ENCODE measurements at places on chromosomes 6 and 20.

DNA sequence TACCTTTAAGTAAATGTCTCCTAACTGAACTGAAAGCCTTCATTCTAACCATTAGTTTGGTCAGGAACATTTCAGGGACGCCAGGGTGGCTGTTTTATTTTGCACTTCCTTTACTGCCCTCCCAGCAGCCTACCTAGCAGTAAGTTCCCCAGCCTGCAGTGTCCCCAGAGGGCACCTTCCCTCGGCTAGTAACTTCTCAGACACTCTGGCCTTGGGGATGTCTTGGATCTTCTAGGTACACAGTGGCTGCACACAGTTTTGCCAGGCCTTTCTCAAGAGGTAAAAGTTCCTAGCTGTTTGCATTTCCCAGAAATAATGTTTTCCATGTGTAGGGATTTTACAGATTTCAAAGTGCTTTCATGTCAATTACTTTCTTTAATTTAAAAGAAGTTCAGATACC is 378 bp upstream of the LAMA2 start:
- no peak for DNase-seq

GRCh38 chr6:70380252-70380651 is 33.1 kb upstream of the FAM135A start:
- DNase-seq = no peak

DNA sequence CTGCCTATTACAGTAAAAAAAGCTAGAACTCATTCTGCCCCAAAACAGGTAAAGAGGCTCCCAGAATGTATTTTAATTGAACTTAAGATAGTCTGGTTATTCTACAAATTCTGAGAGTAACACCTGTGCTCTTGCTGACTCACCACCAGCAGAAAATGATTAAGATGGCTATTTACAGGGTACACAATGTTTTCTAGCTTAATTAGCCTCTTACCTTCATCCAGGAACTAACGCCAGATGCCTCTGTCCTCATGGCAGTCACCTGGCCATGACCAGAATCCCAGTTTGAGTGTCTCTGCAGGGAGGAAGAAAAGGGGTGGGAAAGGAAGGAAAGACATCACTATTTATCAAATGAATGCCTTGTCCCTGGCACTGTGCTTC is 31.3 kb upstream of the PPP1R3G start:
- DNase-seq = no peak

DNA sequence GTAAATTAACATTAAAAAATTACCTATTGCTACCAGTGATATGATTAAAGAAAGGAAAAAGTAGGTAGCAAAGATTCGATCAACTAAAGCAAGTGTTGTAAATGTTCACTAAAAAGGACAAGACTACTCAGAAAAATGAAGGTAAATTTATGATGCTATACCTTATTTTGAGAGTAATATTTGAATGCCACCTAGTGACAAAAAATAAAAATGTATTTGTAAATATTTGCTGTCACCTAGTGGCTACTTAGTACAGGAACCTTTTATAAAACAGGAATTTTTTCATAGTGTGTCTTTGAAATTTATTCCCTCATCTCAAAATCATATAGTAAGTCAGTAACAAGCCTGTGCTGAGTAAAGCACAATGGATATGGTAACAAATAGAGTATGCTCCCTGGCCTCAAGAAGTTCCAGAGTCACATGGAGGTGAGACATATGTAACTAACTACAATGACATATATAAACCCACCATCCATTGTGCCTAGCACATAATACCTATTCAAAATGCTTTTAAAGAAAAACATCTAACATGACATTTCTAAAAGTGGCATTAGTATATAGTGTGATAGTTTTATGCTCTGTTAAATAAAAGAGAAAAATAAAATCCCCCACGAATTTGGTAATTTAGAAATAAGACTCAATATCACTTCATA is 193.1 kb upstream of the SIM1 start:
- no peak for DNase-seq

- DNase-seq = no peak
These were observed 500.9 kb downstream of the PREX1 start for GRCh38 chr20:48326868-48327267.

DNA sequence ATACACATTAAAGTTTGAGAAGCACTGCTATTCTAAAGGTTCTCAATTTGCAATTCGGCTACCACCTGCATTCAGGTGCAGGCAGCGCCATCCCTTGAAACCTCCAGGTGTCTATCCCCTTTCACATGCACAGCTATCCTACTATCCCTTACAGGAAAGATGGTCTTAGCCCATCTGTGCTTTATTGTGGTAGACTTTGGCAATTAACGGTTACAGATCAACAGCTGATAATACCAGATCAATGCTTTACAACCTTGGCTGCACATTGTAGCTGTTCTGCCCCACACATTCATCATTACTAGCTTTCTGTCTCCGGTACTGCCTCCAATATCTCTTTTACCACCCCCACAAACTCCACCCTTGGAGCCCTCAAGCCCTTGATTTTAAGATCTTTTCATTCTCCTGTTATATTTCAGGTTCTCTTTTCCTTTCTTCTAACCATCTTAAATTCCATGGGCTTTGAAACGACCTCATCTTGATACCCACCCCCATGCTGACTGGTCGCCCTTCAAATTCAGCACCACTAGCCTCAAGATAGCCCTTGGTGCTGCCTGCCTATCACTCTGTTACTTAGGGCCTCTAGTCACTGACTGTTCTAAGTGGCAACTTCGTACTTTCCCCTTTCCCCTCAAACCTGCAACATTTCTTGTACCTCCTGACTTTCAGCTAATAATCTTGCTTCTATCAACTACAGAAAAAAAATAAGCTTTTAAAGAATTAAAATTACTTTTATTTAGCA is 50.8 kb downstream of the SPTLC3 start:
- no peak for DNase-seq

DNA sequence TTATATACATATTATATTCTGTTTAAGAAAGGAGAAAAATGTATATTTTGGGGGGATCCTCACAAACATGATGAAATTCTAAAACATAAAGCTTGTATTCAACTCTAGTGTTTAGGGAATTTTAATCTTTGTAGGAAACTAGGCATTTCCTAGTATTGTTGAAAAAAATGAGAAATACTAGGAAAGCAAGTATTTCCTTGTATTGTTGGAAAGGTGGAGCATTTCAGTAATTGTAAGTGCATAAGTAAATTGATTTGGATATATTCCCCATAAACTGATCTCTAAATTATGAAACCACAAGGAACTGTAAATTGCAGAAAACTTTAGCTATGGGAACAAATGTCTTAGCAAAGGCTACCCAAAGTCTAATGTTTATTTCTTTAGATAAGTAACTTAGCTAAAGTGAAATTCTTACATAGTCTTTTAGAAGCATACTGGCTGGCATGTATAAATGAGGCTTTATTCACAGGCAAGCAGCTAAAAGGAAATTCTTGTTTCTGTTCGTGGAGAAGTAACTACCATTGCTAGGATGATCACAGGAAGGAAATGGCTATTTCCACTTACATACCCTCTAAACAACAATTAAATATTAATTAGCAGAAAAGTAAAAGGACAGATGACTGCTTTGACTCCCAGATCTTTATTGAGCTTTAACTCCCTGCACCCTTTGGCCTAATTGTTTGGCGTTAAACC is 19.9 kb upstream of the NRN1 start:
- DNase-seq = no peak

- peak; percentile 86 for DNase-seq
These were observed 26.5 kb downstream of the BCL2L1 start for GRCh38 chr20:31695849-31696804.

- DNase-seq = no peak
These were observed 38.6 kb downstream of the VTA1 start for GRCh38 chr6:142185641-142186040.

- DNase-seq = no peak
These were observed 15.7 kb upstream of the QKI start for GRCh38 chr6:163398815-163399214.

- no peak for DNase-seq
These were observed 71.9 kb downstream of the KIF16B start for GRCh38 chr20:16501301-16501700.

- DNase-seq = no peak
These were observed 17.4 kb downstream of the STAU1 start for GRCh38 chr20:49170714-49171113.

- no peak for DNase-seq
These were observed 233.8 kb upstream of the SUPT3H start for GRCh38 chr6:45611491-45611890.

DNA sequence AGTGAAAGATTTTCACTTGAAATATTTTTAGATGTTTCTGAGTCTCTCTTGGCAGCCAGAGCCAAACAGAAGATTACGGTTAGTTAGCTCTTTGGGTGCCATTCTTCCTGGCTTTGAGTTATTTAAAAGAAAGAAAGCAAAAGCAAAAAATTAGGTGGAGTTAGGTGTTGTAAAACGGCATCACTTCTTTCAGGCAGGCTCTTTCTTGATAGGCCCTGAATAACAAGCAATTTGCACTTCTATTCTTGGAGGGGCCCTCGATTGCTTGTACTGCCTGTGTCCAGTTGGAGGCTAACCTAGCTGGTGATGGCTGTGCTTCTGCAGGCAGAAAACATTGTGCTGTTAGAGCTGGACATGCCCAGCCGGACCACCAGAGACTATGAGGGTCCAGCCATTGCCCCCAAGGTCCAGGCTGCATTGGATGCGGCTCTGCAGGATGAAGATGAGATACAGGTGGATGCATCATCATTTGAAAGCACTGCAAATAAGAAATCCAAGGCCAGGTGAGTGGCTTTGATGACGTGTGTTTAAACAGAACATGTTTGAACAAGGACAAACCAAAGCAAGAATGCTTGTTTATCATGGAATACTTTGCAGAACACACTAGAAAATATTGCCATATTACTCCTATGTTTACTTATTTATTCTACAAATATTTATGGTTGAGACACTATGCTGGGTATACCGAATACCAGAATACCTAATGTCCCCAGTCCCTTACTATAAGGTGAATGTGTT is 28.1 kb upstream of the ASXL1 start:
- no peak for DNase-seq

- DNase-seq = no peak
These were observed 37.4 kb downstream of the ANGPT4 start for GRCh38 chr20:878511-879307.

GRCh38 chr20:44065401-44066340 is 121.3 kb downstream of the JPH2 start:
- no peak for DNase-seq

DNA sequence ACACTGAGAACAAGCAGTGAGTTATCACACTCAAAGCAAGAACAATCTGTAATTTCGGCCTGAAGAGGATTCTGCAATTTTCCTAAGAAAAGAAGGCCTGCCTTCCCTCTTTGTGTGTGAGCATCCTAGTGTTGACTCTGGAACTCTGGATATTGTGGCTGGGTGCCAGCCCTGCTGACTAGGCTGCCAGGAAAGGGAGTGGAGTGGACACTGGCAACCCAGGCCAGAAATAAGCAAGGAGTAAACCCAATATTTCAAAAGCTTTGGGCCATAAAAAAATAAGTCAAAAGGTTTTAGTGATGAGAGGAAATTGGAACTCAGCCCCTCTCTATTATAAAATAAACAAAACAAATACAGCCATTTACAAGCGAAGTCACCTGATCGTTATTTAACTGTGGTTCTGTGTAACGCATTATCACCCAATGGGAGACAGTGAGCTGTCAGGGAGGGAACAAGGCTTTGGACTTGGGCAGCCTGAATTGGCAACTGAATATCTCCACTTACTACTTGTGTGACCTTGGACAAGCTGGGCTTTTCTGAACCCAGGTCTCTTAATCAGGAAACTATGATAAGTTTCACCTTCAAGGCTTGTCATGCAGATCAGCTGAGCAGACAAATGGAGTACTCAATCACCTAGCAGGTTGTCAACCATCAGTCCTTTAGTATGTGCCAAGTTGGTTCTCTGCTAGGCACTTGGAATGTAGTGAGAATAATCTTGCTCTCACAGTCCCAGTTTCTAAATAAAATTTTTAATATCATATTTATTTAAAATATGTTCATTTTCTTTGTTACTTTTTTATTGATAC is 196.2 kb downstream of the PAX1 start:
- no peak for DNase-seq

DNA sequence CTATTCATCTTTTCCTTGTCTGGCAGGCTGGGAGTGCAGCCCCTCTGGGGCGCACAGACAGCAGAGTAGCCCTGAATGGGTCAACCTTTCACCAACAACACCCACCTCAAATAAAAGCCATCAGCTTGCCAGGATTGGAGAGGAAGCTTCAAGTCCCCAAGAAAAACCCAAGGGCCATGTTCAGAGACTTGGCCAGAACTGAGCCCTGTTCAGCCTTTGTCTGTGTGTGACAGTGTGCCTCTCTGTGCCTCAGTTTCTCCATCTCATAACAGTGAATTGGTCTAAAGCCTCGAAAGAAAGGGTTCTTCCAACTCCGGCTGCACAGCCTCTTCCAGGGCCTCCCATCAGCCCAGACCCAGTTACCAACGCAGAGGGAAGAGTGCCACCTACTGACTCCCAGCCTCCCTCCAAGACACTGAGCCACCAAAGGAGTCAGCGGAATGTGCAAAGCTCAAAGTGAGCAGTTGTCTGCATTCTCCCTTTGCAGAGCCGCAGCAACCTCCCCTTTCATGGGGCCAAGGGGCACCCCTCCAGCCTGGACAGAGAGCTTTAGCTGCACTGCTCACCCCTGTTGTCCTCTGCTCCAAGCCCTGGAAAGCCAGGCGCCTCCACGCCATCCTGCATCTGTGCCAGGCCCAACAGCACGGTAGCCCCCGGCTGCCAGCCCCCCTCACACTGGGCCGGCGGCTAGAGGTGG is 82.7 kb upstream of the TOP1 start:
- no peak for DNase-seq

DNA sequence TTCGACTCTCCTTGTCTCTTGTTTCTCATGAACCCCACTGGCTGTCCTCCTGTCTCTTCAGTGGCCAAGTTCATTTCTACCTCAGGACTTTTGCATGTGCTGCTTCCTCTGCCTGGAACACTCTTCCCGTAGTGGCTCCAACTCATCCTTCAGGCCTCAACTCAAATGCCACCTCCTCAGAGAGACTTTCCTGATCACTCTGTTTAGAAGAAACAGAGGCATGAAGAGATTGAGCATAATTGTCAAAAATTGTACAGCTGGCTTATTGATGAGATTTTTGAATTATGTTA is 17.5 kb upstream of the SLC9A8 start:
- no peak for DNase-seq

DNA sequence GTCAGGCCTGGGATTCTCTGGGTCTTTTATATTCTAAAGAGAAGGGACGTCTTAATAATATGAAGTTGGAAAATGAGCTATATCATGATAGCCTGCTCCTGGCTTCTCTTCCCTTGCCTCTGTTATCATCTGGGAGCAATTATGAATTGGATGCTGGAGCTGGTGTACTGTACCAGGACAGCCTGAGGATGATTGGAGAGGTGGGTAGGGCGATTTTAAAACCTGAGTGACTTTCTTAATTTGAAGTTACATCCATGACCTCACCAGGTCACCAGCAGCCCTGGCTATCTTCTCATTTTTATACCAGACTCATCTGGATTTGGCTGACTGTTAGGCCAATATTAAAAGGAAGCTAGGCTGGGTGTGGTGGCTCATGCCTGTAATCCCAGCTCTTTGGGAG is 317.6 kb downstream of the CLIC5 start:
- DNase-seq = no peak

Measured in SJSA1 (cell line).